ENCODE measurements at places on chromosomes 2 and 18.
A peak's percentile ranks its signal among the peaks of the same experiment; 100 is the strongest.

DNA sequence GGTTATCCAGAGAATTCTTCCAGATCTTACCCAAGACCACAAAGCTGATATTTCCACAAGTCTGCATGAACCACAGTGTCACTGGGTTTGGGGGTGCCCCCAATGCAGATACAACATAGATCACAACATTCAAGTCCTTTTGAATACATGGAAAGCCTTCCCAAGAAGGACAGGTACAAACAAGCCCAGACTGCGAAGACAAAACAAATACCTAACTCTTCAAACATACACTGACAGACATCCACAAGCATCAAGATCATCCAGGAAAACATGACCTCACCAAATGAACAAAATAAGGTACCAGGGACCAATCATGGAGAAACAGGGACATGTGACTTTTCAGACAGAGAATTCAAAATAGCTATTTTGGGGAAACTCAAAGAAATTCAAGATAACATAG, 93.1 kb downstream of the MDH1 start:
- DNase-seq = no peak

- DNase-seq = no peak
These were observed 25.3 kb downstream of the ITM2C start for GRCh38 chr2:230889911-230890601.

DNA sequence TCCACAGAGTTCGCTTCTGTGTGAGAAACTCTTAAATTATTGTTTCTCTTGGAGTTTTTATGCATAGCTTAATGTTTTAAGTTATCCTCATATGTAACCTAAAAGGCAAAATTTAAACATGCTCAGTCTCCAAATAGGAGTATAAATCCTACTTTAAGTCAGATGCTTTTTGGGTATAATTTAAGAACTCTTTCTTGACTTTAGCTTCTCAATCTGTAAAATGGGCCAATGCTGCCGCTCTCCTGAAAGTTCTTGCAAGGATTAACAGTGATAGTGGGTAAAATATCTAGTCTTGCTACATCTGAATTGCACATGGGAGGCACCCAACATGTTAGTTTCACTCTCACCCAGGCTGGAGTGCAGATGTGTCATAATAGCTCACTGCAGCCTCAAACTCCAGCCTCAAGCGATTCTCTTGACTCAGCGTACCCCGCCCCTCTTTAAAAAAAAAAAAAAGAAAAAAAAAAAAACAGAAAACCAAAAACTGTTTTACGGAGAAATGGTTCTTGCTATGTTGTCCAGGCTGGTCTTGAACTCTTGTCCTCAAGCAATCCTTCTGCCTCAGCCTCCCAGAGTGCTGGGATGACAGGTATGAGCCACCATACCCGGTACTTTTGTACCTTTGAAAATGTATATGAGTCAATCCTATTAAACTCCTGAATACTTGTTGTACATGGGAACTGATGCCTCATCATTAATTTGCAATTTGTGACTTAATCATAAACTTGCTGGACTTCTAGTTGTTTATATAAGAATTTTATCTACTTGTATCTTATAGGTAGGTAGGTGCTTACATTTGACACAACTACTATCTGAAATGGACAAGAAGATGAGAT, 1.8 kb downstream of the FBXO48 start:
- DNase-seq = no peak

- no peak for DNase-seq
These were observed 9.5 kb upstream of the CCDC68 start for GRCh38 chr18:54968807-54969206.

GRCh38 chr2:32264422-32265105, at the start of gene NLRC4:
TSS of gene NLRC4 (minus strand) at chr2:32264886. CDS start at chr2:32256775, 8,111 bp downstream.
- DNase-seq = no peak

GRCh38 chr2:226798422-226799210, 1.0 kb downstream of the IRS1 start:
- peak; percentile 57 for DNase-seq

DNA sequence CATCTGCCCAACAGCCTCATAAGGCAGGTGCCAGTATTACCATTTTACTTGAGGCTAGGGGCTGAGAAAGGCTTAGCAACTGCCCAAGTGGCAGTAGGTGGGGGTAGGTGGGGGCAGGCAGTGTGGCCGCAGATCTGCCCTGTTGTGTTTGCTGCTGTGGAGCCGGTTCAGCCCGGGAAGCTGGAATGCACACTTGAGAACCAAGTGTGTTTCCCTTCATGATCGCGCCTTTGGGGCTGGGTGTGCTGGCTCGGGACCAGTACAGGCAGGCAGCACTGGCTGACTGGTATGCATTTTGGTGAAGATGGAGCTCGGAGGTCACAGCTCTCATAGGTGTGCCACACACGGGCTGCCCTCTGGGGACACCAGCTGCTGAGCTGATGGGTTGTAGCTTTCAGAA, 85.1 kb downstream of the CABLES1 start:
- no peak for DNase-seq

- no peak for DNase-seq
These were observed 72.3 kb downstream of the SPTBN1 start for GRCh38 chr2:54528311-54528955.

- DNase-seq = no peak
These were observed 24.9 kb downstream of the MYO5B start for GRCh38 chr18:50170004-50170403.

- no peak for DNase-seq
These were observed 34.3 kb upstream of the MTX2 start for GRCh38 chr2:176234940-176235339.

GRCh38 chr2:226352941-226353560, 446.6 kb downstream of the IRS1 start:
- DNase-seq = no peak

- no peak for DNase-seq
These were observed 615.8 kb upstream of the SYT4 start for GRCh38 chr18:43893001-43893637.

- DNase-seq = no peak
These were observed 88.7 kb downstream of the ADD2 start for GRCh38 chr2:70679259-70679658.

GRCh38 chr2:74110537-74110936, 37.2 kb downstream of the BOLA3 start:
- no peak for DNase-seq

DNA sequence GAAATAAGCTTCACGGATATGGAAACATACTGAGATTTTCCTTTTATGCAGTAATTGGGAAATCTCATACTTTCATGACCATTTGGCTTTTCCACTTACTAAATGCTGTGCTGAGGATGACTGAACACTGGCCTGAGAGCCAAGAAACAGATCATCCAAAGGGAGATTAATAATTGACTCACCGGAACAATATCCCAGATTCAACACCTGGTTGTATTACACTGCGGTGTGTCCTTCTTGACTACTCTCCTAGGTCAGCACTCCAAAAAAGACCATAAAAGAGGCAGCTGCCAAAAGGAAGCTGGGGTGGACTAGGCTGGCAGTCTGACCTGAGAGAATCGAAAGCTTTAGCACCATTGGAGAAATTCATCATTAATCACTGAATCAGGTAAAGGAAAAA, 469.1 kb downstream of the CBLN2 start:
- no peak for DNase-seq

DNA sequence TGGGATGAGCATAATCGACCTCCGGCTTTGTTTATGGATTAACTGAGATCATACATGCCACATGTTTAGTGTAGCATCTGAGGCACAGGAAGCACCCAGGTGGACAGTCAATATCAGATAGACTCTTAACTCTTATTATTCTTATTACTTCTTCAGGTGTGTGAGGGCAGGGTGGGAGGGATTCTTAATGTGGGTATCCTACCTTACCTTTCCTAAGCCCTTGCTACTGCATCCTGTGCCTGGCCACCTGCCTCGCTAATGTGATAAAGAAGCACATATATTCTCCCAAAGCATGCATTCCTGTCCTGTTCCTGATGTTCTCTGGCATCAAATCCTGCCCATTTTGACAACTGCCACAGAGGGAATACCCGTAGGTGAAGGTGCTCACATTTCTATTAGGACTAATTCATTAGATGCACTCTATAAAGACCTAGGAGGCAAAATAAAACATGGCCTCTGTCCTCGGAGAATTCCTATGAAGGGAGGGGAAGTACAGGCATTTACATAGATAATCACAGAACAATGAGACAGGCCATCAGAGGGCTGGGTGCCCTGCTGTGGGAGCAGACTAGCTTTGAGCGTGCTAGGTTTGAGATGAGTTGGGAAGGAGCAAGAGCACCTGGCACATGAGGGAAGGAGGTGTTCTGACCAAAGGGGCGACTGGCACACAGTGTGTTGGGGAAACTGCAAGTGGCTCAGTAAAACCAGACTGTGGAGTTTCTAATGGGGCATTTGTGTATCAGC, 19.5 kb upstream of the CELF4 start:
- no peak for DNase-seq

GRCh38 chr2:197908990-197909776, 104.8 kb downstream of the PLCL1 start:
- no peak for DNase-seq

GRCh38 chr2:81542119-81542518, 1237.6 kb upstream of the LRRTM1 start:
- no peak for DNase-seq

DNA sequence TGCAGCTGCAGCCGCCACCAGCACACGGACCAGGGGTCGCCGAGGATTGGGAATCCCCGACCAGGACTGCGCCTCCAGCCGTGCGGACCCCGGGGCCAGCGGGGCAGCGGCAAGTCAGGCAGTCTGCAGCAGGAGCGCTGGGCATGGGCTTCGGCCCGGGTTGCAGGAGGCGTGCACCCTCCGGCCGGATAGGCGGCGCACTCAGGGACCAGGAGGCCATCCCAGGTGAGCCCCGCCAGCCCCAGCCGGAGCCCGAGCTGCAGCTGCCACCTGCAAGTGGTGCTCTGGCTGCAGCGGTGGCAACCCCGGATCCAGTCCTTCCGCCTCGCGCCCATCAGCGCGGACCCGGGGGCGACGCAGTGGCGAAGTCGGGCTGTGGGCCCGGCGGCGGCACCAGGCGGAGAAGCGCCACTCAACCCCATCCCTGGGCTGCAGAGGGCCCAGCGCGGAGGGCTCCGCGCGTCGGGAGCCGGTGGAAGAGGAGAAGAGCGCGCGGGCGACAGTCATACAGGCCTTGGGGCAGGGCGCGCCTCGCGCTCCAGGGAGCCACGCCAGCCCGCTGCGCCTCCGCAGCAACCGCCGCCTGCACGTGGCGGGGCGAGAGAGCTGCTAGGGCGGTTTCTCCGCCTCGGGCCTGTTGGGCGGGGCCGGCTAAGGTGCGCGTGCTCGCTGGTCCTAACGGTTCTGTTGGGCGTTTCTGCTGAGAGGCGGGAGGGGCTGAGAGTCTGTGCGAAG, 73.8 kb downstream of the RPIA start:
- DNase-seq = peak; percentile 86

DNA sequence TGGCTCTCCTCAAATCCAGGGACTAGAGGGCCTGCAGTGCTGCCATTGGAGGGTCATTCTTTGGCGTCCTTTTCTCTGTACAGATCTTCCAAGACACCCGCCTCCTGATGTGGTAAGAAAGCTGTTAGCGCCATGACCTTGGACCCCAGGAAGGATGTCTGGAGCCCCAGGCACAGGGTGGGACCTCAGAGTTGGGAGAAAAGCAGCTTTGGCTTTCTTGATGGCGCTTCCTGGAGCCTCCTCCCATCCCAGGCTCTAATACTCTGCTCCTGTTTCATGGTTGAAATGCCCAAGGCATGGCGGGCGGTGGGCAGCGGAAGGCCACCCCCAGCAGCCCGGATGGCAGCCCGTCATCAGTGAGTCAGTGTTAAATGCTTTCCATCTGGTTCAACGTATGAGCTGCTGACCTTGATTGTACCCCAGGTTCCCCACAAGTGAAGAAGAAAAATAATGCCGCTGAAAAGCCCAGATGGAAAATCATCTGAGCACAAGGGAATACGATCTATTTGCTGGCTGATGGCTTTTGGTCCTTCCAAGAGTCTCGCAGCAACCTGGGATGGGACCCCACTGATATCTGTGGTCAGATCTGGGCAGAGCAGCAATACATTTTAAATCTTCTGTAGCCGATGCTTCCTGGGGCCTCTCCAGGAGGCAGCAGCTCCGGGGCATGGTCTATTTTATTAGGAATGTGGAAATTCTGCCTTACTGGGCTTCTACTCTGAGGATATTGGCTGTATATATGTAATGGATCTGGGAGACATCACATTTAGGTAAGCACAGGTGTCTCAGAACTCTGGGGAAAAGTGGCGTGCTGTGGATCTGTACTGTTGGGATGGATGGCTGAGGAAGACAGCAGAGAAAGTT, 15.1 kb downstream of the ACKR3 start:
- no peak for DNase-seq

GRCh38 chr2:113216891-113217454, 43.2 kb downstream of the PSD4 start:
- no peak for DNase-seq

DNA sequence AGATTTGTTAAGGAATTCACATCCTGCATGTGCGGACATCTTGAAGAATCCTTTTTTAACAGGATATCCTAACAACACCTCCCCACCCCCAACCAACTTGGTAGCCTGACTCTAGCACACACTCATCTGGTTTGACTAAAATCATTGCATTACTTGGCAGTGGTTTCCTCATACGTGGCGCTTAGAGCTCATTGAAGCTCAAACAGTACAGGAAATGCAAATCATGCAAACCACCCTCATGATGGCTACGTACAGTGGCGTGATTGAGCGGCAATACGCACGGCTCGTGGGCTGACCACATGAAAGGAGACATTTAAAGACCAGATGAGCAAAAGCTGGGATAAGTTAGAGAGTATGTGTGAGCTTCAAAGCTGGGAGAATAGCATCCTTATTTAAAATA, 336.2 kb downstream of the ZEB2 start:
- DNase-seq = no peak

DNA sequence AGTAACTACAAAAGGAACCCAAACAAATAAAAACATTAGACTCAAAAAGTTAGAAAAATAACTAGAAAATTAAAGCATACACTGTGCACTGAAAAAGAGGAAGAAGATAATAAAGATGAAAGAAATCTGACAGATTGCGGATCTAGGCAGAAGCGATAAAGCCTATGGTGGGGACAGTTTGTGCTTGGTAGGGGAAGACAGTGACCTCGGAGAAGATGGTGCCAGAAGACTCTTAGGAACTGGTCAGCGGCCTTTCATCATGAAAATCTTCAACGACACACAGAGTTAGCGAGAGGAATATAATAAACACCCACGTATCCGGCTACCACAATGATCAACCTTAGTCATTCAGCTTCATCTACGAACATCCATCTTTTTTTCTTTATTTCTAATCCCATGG, 180.5 kb downstream of the HDAC4 start:
- DNase-seq = no peak

GRCh38 chr2:143885461-143885860, 634.5 kb downstream of the ZEB2 start:
- no peak for DNase-seq

- no peak for DNase-seq
These were observed 463.1 kb upstream of the DDX18 start for GRCh38 chr2:117351396-117351795.

GRCh38 chr2:74119912-74120825, 27.5 kb downstream of the BOLA3 start:
- peak; percentile 87 for DNase-seq

GRCh38 chr2:201909961-201910361, 103.6 kb downstream of the CDK15 start:
- no peak for DNase-seq

- DNase-seq = no peak
These were observed 199.1 kb upstream of the CELF4 start for GRCh38 chr18:37764541-37765288.
